Activated T-cell treated with anti-CD3 and anti-CD28 coated beads, Interleukin-2, amount 50 U/mL, for 24 hours (primary cell): ENCODE measurements at places on chromosomes 11 and 22.

- no peak for DNase-seq
These were observed 142.7 kb upstream of the CTSC start for GRCh38 chr11:88480223-88480622.

DNA sequence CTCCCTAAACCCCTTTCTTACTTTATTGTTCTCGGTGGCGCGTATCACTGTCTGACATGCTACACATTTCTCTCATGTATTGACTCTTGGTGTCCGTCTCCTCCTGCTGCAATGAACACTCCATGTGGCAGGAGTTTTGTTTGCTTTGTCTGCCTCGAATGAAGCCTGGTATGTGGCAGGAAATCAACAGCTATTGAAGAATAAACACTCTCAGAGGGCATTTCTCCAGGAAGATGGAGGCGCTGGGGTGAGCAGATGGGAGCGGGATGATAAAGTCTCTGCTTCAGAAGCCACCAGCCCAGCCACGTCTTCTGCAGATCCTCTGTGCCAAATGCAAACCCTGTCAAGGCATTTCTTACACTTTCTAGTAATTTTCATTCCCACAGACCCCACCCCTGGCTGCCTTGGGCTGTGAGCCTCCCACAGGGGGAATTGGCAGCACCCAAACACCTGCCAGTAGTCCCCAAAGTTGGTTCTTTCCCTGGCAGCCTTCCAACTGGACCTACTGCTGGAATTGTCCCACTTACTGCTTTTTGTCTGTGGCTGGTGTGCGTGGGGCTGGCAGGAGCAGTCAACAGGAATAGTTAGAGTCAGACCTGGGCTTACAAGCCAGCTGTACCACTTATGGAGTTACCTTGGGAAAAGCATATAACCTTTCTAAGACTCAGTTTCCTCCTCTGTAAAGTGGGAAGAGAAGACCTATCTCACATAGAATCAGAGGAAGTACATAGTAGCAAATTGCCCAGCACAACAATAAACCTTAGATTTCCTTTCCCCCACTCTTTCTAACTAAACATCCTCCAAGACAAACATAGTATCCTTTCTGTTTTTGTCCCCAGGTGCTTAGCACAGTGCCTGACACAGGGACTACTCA is 13.3 kb upstream of the IL10RA start:
- DNase-seq: no peak

- no peak for DNase-seq
These were observed 39.9 kb upstream of the ASPHD2 start for GRCh38 chr22:26389125-26389524.

- peak; percentile 70 for DNase-seq
These were observed 2.3 kb upstream of the RAD9A start for GRCh38 chr11:67389477-67389876.

DNA sequence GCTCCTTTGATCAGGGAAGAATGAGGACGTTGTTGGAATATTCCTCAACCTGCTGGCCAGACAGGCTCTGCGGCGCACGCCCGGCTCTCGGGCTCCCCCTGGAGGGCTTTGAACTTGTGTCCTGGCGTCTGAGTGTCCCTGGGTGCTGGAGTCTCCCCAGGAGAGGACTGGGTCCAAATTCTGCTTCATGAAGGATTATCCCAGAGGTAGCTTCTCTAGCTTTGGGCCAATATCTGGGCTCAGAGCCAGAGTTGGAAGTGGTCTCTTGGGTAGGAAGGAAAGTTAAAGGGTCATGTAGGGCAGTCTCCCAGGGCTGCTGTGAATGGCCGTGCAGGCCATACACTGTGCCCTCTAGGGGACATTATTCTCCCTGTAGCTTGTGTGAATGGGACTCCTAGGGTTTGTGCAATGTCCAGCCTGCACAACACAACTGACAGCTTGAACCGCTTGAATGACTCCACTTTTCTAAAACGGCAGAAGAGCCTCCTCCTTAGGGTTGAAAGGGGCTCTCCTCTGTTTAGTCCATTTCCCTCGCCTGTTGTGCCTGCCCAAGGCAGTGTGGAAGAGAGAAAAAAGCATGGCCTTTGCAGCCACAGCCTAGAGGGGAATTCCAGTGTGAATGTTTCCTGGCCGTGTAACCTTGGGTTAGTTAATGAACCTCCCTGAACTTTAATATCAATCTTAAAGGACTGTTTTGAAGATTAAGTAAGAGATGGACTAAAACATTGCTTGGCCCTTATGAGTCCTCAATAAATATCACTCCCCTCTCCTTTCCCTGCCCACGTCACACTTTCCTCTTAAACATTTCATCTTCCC is 111.2 kb upstream of the THY1 start:
- DNase-seq: peak; percentile 72

DNA sequence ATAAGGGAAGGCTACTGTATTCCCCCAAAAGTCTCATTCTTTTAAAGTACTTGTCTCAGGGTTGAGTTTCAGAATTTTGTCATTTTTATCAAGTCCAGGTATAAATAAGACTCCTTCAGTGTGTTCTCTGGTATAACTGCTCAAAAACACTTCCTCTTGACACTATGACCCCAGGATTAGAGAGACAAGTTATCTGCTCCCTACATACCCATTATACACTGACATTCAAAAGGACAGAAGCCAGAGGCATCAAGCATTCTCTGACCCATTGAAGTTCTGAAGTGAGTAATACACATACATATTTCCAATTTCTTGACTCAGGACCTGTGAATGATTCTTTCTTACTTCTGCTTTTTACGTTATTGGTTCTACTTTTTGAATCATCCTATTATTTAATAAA is 447.8 kb upstream of the CNTN5 start:
- no peak for DNase-seq

- no peak for DNase-seq
These were observed 26.6 kb downstream of the RAB30 start for GRCh38 chr11:83044958-83045712.
